ENCODE measurements at places on chromosomes 2 and 18.
A peak's percentile ranks its signal among the peaks of the same experiment; 100 is the strongest.

- DNase-seq: no peak
Observed at GRCh38 chr18:2853926-2854664, 7.3 kb downstream of the EMILIN2 start.

DNA sequence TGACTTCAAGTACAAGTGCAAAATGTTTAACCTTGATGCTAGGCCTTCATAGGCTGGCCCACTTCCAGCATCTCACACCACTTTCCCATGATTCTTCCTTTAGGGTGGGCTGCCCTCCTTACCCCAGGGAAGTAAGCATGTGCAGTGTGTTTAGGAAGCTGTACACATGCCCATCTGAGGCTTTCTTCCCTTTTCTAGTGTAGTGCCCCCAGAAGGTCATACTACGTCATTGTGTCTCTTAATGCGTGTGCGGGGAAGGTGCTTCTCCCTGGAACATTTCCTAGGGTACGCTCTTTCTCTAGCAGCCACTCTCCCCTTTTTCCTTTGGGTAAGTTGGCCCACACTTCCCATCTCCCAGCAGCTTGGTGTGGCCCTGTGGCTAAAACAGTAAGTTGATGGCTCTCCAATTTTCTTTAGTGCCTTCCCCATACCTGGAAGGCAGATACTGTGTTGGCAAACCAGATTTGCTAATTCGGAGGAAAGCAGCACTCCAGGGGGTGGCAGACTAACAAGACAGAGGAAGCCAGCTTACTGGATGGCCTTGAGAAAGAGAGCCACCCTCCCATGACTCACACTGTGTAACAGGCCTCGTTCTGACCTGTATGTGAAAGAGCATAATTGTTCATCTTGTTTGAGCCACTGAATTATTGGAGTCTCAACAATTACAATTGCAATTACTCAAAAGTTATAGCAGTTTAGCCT is 1.1 kb upstream of the SULT6B1 start:
- no peak for DNase-seq

GRCh38 chr18:28735731-28736130 is 558.8 kb upstream of the CDH2 start:
- no peak for DNase-seq

DNA sequence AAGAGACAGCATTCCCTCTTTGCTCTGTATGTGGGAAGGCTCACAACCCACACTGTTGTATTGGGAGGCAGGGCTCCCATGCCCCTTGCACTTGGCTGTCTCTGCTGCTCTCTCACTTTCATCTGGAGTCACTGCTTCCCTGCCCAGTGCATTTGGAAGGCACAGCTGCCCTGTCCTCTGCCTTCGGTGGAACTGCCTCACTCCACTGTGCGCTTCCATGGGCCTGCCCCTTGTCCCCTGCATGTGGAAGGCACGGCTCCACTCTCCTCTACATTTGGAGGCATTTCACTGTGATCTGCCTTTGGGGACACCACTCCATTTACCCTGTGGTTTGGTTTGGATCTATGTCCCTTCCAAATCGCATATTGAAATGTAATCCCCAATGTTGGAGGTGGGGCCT is 9.1 kb upstream of the PROM2 start:
- no peak for DNase-seq

DNA sequence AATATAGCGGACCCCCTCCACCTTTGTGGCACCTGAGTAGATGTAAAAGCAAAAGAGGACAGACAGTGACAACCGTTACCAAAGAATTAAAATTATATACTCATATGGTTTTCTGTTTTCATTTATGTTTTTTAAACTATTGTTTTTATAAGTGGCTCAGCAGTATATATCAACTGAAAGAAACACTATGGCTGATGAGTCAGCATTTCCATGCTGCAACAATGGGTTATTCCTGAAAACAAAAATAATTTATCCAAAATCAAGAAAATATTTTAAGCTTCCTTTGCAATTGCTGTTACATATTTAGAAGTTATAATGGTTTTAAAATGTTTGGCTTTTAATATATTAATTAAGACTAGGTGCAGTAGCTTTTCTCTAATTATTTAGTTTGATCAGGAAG is 17.7 kb downstream of the MRPS9 start:
- no peak for DNase-seq

DNA sequence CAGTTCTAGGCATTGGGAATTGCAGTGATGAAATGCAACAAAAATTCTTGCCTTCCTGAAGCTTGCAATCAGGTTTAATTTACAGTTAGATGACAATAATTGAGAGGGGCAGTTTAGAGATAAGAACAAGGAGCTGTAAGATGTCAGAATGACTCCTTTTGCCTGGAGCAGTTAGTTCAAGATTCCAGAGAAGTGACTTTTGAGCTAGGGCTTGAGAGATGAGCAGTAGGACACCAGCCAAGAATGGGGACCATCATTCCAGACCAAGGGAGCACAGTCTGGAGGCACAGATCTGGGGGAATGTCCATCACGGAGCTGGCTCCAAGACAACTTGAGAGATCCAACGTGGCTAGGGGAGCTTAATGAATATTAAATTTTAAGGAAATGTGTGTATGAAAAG is 26.8 kb downstream of the CACNB4 start:
- no peak for DNase-seq

DNA sequence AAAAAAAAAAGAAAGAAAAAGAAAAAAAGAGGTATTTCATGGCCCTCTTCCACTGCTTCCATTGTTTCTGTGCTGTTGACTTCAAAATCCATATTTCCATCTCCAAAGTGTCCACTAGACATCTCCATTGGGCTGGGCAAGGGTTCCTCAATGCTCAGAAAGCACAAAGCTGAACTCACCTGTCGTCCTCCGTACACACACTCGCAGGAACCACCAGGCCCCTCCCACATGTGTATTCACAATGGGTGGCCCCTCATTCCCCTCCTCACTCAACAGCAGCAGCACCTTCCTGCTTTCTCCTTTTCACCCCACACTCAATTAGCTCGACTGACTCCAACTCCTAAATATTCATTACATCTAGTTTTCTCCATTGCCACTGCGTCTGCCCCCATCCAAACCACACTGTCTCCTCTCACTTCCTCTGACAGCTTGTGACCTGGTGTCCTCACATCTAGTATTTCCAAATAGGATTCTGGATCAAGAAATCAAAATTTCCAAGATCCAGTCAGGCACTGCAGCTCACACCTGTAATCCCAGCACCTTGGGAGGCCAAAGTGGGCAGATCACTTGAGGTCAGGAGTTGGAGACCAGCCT is 25.2 kb downstream of the OSBPL1A start:
- DNase-seq: no peak

DNA sequence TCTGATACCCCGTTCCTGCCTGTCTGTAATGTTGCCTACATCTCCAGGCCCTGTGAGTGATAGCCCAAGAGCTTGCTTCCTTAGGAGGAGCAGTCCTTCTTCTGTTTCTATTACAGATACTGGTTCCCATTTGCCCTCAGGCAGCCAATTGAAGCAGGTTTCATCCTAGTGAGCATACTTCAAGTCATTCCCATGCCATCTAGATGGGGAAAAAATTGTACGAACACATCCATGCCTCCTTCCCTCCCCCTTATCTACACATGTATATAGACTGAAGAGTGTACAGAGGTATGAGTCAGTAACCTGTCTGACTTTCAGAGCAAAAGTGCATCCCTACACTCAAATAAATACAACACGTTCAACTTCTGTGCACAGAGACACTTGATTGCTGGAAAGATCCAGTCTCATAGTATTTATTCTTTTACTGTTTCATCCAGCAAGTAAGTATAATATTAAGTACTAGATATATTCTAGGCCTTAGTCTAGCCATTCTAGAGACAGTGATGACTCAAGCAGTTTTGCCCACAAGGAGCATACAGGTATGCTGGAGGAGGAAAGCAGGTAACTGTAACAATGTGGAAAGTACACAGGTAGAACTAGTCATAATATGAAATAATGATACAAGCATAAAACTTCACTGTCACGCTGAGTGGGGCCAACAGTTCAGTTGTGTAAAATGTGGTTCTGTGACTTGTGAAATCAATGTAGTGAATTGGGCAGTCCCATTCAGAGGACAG is 153.4 kb downstream of the MGAT5 start:
- no peak for DNase-seq

DNA sequence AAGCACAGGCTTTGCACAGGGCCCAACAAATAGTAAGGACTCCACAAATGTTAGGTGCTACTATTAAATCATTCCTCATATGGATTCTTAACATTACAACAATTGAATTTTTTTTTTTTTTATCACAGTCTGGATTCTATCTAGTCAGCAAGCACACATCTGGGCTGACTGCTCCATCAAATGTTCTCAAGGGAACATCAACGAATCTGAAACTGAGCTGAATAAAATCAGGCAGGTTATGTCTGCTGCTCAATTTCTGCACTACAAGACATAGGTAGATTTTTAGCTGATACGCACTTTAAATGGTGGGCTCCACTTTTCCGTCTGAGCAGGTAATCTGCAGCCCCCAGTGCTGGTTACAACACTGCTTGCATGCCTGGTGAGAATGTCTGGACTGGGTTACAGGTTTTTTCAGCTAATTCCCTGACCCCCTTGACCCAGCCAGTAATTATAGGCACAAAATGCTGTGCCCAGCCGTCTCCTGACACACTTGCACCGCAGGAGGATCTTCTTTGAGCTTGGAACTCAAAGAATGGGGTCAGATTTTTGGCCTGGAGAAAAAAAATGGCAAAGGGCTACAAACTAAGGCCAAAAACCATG is 44.6 kb downstream of the ADD2 start:
- no peak for DNase-seq

- peak; percentile 88 for DNase-seq
Observed at GRCh38 chr2:217943446-217944321, 59.1 kb downstream of the TNS1 start.

GRCh38 chr18:37641573-37641972 is 76.0 kb upstream of the CELF4 start:
- DNase-seq: no peak

DNA sequence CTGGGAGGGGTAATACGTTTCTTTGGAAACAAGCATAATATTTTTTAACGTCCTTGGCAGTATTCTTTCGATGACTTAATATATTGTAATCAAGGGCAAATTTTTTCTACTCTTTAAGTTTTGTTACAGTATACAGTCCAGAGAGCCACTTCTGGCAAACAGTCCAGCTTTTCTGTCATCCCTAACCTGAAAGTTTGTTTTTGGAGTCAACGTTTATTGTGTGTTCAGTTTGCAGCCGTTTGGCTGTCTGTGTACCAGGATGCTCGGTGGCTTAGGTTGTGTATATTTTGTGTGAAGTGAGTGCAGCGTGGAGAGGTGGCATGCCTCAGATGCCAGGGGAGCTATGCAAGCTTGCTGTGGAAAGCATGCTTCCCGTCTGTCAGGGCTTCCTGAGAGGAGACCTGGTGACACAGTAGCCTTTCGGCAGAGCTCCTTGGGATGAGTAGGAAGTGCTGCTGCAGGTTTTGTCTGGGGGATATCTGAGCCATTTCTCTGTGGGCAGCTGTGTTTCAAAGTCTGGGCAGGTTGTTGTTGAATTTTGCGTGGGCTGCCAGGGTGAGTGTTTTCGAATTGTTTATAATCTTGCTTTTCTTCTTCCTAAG is 14.7 kb downstream of the MAP3K20 start:
- no peak for DNase-seq

GRCh38 chr2:6008726-6009125 is 316.5 kb downstream of the SOX11 start:
- DNase-seq: no peak

GRCh38 chr2:1728821-1729220 is 15.5 kb downstream of the PXDN start:
- DNase-seq: no peak

DNA sequence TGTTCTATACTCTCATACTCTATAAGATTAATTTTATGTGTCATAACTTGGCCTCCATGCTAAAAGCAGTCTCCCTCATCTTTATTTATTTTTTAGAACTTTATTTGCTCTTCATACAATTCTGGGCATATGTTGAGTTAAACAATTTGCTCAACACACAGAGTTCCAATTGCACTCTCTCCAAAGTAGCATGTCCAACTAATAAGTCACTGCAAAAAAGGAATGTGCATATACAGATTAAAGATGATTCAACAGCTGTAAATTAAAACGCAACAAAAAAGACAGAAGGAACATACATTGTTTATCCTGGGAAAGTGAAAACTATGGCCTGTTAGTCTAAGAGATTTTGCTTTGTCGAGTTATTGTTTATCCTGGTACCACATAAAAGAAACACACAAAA is 277.7 kb upstream of the ACVR2A start:
- DNase-seq: peak; percentile 57

DNA sequence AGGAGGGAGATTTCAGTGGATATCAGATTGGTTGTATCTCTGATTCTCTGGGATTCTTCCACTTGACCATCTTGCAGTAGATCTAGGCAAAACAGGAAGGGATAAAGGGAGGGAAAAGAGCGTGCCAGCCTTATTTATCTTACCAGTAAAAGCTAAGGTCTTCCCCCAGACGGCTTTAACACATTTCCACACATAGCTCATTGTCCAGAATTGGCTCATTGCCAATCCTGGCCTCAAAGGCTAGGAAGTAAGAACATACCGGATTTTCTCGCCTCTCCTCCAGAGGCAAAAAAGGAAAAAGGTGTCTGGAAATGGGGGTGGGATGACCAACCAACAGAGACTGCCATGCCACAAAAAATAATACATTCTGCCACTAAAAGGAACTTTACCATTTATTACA is 411.6 kb upstream of the NRP2 start:
- DNase-seq: no peak

GRCh38 chr2:1795261-1796231 is 51.2 kb upstream of the PXDN start:
- peak; percentile 80 for DNase-seq

- no peak for DNase-seq
Observed at GRCh38 chr18:42107691-42108450, 152.8 kb downstream of the PIK3C3 start.

DNA sequence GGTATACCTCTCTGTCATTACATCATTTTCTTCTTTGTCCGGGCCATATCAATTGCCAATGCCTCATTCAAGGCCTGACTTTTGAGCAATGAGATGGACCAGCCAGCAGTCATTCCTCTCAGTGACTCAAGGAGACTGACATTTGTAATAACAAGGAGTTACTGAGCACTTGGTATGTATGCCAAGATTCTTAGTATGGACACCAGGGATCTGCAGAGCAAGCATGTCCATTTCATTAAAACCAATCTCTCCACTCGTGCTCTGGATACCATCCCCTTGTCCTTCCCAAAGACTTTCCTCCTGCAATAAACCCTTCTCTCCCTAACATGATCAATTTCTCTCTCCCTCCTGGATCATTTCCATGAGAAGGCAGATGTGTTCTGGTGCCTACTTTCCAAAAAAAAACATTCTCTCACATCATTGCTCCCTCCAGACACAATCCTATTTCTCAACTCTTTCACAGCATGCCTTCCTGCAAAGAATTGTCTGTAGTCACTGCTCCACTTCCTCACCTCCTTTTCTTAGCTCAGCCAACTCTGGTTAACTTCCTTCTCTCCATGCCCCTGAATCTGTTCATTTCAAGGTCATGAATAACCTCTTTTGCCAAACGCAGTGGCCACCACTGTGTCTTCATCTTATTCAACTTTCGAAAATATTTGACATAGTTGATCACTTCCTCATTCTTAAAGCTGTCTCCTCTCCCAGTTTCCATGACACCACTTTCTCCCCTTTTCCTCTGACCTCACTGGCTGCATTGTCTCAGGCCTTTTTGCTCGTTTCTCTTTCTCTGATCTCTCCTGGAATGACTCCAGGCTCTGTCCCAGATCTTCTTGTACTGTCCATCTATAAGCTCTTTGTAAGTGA is 102.8 kb upstream of the CYP1B1 start:
- DNase-seq: no peak

All from left lung (tissue), 14 donors.